ENCODE measurements at places on chromosomes 13 and 19.

- no peak for DNase-seq
These were observed 14.0 kb upstream of the EMP3 start for GRCh38 chr19:48311384-48311783.

DNA sequence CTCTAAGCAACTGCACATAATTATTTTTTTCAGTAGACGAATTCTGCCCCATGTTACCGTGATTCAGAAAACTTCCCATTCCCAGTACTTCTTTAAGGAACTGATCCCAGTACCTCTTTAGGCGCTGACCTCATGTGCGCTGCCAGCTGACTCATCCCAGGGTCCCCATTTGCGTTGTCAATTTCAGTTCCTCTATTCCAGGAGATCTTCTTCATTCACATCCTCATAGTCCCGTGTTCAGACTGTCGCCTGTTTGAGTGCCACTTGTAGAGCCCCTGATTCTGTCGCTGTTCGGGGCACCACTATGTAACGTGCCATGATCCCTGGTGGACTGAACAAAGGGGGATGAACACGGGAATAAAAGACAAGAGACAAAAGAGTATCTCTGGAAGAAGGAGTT lies 16.4 kb downstream of the FPR3 start:
- no peak for DNase-seq

GRCh38 chr13:87674247-87674738 lies 3.1 kb downstream of the SLITRK5 start:
- DNase-seq, result no peak

GRCh38 chr19:39544226-39544903 lies 4.4 kb upstream of the EID2 start:
- no peak for DNase-seq

GRCh38 chr13:74025369-74025768 lies 108.8 kb downstream of the KLF12 start:
- DNase-seq, result no peak

GRCh38 chr13:97141564-97142005 lies 80.5 kb upstream of the MBNL2 start:
- DNase-seq, result no peak

DNA sequence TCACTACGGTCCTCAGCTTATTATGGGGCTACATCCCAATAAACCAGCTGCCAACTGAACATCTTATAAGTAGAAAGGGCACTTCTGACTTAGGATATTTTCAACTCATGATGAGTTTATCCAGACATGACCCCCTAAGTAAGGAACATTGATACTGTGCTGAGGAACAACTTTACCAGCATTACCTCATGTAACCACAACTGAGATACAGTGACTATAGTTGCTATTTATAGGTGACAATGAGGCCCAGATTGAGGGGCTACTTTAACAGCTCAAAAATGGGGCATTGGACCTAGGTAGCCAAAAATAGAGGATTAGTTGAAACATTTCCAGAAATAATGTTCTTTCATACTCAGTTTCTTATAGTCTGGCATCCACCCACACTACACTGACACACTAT lies 26.8 kb downstream of the SKA3 start:
- DNase-seq, result no peak

GRCh38 chr19:56109226-56109625 lies 11.9 kb downstream of the ZNF787 start:
- DNase-seq, result no peak

DNA sequence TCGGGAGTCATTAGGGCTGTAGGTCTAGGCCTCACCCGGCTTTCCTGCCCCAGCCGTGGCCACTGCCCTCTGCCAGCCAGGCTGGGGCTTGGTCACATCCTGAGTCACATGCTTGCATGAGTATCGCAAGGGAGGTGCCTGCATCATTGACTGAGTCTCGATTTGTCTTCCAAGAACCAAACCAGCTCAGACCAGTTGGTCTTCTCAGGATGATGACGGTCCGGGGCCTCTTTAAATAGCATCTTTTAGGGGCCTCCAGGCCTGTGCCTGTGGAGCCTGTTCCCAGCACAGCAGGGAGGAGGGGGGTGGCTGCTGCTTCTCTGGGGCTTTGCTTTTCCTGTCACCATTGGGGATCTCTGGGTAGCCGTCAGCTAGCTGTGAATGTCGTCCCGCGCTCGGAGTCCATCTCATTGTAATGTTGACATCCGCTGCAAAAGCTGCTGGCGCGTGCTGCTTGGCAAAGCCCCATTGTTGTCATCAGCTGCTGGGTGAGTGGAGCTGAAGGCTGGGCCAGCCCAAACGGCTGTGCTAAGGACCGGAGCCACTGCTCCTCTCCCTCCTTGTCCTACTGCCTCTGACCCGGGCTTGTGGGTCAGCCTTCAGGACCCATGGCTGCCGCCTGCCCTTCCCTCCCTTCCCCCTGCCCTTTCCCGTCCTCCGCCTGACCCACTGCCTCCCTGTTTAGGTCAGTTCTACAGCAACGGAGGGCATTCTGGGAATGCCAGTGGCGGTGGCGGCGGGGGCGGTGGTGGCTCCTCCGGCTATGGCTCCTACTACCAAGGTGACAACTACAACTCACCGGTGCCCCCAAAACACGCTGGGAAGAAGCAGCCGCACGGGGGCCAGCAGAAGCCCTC lies 14.3 kb upstream of the QTRT1 start:
- DNase-seq, result no peak

GRCh38 chr13:52669677-52670076 lies 17.0 kb downstream of the SUGT1 start:
- no peak for DNase-seq

- no peak for DNase-seq
These were observed 6.4 kb upstream of the LILRA1 start for GRCh38 chr19:54587026-54587425.

DNA sequence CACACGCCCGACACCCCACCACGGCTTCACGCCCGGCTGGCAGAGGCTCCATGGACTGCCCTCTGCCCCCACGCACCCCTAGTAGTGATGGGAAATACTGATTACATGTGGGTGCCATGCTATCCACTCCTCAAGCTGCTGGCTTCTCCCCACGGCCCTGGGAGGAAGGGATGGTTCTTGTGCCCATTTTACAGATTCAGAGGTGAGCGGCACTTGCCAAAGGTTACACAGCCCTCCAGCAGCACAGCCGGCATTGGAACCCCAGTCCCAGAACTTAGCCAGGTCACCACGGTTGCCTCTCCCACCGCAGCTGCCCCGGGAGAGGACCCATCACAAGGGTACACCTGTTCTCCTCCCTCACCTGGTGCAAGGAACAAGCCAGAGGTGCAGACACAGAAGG lies 13.2 kb downstream of the LRRC4B start:
- DNase-seq, result no peak

DNA sequence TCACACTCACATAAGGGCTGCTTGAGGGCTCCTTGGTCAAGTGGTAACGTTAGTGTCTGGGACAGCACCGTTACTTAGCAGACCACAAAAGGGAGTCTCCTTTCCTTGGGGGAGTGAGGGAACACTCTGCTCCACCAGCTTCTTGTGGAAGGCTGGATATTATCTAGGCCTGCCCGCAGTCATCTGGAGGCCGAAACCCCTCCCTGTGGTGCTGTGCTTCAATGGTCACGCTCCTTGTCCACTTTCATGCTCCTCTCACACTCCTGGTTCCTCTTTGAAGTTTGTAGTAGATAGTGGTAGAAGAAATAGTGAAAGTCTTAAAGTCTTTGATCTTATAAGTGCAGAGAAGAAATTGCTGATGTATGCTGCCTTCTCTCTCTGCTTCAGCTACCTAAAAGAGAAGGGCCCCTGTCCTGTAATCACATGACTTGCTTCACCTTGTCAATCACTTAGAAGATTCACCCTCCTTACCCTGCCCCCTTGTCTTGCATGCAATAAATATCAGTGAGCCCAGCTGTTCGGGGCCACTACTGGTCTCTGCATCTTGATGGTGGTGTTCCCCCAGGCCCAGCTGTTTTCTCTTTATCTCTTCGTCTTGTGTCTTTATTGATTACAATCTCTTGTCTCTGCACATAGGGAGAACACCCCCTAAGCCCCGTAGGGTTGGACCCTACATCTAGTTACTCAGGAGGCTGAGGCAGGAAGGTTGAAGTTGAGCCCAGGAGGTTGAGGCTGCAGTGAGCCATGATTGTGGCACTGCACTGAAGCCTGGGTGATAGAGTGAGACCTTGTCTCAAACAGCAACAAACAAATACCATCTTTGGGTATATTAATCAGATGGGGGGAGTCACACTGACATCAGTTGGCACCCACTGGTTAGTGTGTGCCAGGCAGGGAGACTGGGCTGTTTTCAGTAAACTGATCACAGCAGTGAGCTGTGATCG lies 11.6 kb upstream of the MZF1 start:
- DNase-seq, result no peak

DNA sequence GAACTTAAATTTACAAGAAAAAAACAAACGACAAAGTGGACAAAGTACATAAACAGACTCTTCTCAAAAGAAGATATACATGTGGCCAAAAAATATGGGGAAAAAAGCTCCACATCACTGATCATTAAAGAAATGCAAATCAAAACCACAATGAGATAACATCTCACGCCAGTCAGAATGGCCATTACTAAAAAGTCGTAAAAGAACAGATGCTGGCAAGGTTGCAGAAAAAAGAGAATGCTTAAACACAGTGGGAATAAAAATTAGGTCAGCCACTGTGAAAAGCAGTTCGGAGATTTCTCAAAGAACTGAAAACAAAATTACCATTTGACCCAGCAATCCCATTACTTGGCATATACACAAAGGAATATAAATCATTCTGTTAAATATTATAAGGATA lies 132.7 kb downstream of the UGGT2 start:
- no peak for DNase-seq

GRCh38 chr19:33396701-33397535 lies 23.4 kb downstream of the CEBPG start:
- no peak for DNase-seq

GRCh38 chr19:13459351-13459750 lies 46.9 kb downstream of the CACNA1A start:
- no peak for DNase-seq

DNA sequence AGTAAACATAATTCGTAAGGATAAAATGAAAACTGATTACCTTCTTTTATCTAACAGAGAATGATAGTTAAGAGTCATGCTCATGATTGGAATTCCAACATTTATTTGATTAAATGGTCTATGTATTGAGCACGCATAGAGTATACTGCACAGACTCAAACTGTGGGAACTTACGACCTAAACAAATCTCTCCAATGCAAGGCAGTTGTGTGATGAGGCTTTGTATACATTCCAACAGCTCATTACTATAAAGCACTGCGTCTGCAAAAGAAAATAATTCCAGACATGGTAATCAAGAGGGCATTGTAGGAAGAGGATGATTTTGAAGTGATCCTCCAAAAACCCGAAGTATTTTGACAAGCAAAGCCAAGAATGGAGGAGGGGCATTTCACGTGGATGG lies 169.5 kb downstream of the NUFIP1 start:
- DNase-seq, result no peak

DNA sequence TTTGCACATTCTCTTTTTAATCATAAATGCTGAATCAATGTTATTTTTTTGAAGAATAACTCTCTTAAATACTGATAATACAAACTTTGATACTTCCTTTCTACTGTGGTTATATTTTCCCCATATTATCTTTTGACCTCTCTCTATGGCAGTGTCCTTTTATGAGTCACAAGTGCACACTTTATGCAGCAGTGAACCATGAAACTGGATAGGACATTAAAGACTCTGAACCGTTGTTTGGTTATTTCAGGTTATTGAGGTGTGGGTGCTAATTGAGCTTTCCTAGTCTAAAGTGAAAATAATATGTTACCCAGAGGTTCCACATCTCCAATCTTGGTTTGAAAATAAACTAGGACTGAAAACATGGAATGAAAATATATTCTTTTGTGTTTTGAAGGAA lies 71.4 kb downstream of the DGKH start:
- no peak for DNase-seq

DNA sequence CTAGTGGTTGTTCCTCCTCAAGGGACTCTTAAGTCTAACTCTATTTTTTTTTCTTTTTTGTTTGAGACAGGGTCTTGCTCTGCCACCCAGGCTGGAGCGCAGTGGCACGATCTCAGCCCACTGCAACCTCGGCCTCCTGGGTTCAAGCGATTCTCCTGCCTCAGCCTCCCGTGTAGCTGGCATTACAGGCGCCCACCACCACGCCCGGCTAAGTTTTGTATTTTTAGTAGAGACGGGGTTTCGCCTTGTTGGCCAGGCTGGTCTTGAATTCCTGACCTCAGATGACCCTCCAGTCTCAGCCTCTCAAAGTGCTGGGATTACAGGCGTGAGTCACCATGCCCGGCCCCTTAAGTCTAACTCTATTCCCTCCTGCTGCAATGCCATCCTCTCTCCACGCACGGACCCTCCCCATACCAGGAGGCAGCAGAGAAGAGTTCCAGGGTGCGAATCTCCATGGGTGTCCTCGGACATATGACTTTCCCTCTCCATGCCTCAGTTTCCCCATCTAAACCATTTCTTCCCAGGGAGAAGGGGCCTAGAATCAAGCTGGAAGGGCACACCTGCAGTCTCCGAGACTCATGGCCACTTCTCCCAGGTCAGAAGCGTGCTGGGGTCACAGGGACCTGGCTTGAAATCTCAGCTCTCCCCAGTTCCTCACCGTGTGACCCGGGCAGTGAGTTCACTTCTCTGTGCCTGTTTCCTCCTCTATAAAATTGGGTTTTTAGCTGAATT lies 6.0 kb upstream of the BCL3 start:
- DNase-seq, result no peak

DNA sequence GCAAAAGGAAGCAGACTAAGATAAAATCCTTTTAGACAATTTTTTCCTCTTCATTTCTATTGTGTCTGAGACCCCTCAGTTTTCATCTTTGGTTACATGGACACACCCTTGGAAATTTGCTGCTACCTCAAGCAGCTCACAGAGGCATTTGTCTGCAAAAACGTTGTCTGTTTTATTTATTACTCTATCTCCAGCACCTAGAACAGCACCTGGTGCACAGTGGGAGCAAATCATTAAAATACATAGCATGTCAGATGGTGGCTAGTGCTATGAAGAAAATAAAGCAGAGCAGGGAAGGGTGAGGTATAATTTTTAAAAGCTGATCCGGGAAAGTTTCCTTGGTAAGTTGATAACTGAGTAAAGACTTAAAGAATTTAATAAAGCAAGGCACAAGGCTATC lies 14.3 kb upstream of the FAM124A start:
- no peak for DNase-seq

DNA sequence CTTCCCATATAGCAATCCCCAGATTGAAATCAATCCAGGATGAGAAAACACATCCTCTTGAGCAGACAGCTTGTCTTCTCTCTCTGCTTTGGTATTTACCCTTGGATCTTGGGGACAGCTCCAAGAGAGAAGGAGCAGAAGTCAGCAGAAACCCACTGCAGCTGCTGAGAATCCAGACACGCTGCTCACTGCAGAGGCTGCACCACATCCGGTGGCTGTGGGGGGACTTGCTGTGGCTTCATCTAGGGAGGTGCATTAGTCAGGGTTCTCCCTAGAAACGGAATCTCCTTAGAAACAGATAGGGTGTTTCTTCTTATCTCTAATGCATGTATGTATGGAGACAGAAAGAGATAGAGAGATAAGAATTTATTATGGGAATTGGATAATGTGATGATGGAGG lies 2.7 kb downstream of the CYP4F12 start:
- DNase-seq, result no peak

All from CD4-positive, alpha-beta T cell treated with Interleukin-21 for 1 hour (primary cell).